ENCODE measurements at places on chromosomes 2 and 18. TPM values are rescaled to one million over a fixed set of nuclear protein-coding genes. Genes with fewer than 3 reads are reported as not detected.

Gene SLC40A1
- total RNA-seq: 1.6 TPM

Gene COX7A2L
- 154 TPM for total RNA-seq

Gene CCBE1
- total RNA-seq: 9.7 TPM

Gene SERPINB11
- not detected for total RNA-seq

Gene MYO7B
- total RNA-seq: 0.16 TPM

Gene EVX2
- total RNA-seq: not detected

Gene APOB
- 0.01 TPM for total RNA-seq

Gene VAMP5
- 0.25 TPM for total RNA-seq

Gene UGT1A5
- total RNA-seq: 0.13 TPM

Gene LCT
- total RNA-seq: 0.05 TPM

Gene LRATD1
- total RNA-seq: 0.10 TPM

Gene SFT2D3
- 4.4 TPM for total RNA-seq

Gene CHAC2
- total RNA-seq: 11.3 TPM

Measured in A549 treated with Hydrocortisone at 1 μM for 4 hours (cell line).